B cell (primary cell): ENCODE measurements at places on chromosomes 6 and 20.

DNA sequence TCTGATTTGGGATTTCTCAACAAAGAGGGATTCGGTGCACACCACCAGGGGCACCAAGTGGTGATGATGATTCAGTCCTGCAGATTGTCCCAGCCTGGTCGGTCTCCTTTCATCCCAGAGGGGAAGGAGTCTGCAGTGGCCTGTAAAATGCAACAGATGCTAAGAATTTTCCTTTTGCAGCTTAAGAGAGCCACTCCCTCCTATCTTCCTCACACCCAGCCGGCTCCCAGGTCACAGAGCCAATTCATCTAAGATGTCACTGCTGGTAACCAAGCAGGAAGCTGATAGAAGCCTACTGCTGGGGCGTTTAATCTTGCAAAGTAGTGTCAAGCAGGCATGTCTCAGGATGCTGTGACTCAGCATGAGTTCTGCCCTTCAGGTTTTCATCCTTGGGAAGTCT is 203.8 kb upstream of the LRFN2 start:
- H3K27me3 ChIP-seq, result no peaks in the 10 kb centered on the region
- H3K4me3 ChIP-seq, result no peak overlapping the region
- H3K36me3 ChIP-seq, result no peaks in the 10 kb centered on the region
- H3K27ac ChIP-seq, result no peak overlapping the region
- DNase-seq, result no peak

DNA sequence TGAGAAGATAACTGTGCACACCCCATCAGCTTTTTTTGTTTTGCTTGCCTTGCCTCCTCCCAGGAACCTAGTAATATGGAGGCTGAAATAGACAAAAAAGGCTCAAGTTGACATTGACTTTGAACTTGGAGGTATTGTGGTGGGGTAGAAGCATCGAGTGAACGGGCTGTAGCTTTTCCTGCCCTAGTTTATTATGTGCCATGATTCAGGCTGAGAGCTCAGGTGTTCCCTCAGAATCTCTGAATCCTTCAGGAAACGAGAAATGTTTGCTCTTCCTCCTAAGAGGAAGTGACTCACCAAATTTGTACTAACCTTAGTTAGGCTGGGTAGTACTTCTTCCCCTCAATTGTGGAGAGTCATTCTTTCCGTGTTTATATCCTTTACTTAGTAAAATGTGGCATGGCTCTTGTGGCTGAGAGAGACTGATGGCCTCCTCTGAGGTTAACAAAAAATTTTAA is 98.8 kb downstream of the SASH1 start:
- H3K4me3 ChIP-seq, result no peak overlapping the region
- H3K36me3 ChIP-seq, result no peaks in the 10 kb centered on the region
- DNase-seq, result no peak
- no peaks in the 10 kb centered on the region for H3K27me3 ChIP-seq

DNA sequence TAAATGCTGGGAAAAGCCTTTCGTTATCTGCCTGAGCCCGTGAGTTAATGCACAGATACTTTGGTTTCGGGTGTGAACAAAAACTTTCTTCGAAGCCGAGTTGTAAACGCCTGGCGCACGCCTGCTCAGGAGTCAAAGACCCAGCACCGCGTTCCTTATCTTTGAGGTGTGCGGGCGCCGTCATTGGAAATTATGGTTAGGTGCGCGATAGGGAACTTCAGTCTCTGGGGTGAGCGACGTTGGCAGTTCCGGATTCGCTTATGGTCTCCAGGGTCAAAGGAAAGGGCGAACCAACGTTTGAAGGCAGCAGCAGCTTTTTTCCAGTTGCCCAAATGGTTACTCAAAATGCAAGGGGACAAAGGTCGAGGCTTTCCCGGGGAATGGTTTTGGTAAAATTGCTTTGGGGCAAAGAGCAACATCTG is 853 bp downstream of the SLC22A3 start:
- no peak overlapping the region for H3K4me3 ChIP-seq
- H3K4me1 ChIP-seq, result no peaks in the 10 kb centered on the region
- no peak for DNase-seq
- H3K27ac ChIP-seq, result no peak overlapping the region

DNA sequence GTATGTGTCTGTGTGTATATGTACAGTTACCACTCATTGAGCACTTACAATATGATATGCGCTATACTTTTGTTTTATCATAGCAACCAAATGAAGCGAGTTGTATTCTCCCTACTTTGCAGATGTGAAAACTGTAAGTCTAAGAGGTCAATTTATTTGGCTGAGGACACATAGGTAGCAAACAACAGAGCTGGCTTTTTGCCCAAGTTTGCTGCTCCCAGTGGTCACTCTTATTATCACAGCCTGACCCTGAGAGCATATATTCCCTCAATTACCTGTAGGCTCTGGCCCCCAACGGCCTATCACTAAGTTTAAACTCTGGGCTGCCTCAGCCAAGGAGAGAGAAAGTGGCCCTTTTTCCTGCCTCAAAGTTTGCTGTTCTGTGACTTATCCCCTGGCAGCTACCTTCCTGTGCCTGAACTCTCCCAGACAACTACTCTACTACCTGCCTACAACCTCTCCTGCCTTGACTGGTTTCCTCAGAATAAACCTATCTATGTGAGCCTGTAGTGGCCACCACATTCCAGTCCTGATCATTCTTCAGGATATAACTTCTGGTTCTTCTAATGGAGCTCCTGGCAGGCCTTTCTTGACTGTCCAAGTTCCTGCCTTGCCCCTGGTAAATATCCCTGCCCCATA is 221.8 kb downstream of the FRK start:
- no peak overlapping the region for H3K27ac ChIP-seq
- no peaks in the 10 kb centered on the region for H3K36me3 ChIP-seq
- H3K27me3 ChIP-seq, result no peaks in the 10 kb centered on the region
- no peak for DNase-seq
- no peak overlapping the region for H3K4me3 ChIP-seq
- H3K4me1 ChIP-seq, result no peaks in the 10 kb centered on the region

DNA sequence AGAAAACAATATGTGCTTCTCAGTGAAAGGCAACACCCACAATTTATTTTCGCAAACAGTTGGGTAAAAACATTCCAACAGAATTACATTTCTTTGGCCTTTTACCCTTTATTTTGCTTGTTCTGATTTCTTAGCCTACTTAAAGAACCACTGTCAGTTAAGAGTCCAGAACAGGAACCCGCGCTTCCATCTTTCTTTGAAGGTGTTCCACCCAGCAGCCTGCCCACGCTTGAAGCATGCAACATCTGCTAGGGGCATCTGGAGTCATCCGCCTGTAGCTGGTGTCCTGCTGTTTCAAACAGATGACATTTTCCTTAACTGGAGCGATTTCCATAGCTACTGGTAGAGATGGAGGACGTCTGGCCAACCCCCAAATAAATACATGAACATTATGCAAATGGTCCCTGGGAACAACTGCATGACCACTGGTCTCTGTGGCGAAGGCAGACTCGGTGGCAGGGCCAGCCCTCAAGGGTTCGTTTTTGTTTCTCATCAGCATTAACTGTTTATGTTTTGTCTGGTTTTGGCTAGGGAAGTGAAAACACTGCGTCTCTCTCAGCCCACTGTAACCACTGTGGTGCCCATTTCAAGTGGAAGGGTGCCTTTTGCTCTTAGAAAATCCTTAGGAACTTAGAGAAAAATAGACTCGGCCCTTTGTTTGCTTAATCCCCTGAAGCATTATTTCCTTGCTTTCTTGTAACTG is 51.6 kb downstream of the LAMA4 start:
- H3K4me3 ChIP-seq, result no peak overlapping the region
- peaks cover 9% of the 10 kb centered on the region for H3K4me1 ChIP-seq
- H3K27ac ChIP-seq, result no peak overlapping the region
- no peaks in the 10 kb centered on the region for H3K27me3 ChIP-seq

DNA sequence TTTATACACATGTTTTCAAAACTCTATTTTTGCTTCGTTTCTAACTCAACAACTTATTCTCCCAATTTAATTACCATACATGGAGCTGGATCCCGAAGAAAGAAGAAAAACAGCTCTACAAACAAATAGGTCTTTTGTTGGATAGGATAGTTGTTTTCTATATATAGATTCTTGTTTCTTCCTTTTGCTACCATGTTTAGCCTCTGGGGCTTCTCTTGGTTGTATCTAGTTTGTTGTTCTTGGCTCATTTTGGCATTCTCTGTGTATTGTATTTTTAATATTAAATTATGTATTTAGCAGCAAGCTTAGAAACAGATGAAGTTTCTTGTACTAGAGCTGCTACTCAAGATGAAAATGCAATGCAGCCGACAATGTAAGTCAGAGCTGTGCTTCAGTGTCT is 60.9 kb downstream of the PLCB4 start:
- H3K36me3 ChIP-seq, result no peaks in the 10 kb centered on the region
- H3K27me3 ChIP-seq, result no peaks in the 10 kb centered on the region
- no peak overlapping the region for H3K4me3 ChIP-seq
- H3K27ac ChIP-seq, result no peak overlapping the region
- H3K4me1 ChIP-seq, result no peaks in the 10 kb centered on the region
- DNase-seq, result no peak

- no peak overlapping the region for H3K27ac ChIP-seq
- H3K36me3 ChIP-seq, result no peaks in the 10 kb centered on the region
- DNase-seq, result no peak
- peaks cover 21% of the 10 kb centered on the region for H3K4me1 ChIP-seq
- H3K4me3 ChIP-seq, result no peak overlapping the region
- no peaks in the 10 kb centered on the region for H3K27me3 ChIP-seq
These were observed 90.1 kb downstream of the PSMG4 start for GRCh38 chr6:3348821-3349220.

DNA sequence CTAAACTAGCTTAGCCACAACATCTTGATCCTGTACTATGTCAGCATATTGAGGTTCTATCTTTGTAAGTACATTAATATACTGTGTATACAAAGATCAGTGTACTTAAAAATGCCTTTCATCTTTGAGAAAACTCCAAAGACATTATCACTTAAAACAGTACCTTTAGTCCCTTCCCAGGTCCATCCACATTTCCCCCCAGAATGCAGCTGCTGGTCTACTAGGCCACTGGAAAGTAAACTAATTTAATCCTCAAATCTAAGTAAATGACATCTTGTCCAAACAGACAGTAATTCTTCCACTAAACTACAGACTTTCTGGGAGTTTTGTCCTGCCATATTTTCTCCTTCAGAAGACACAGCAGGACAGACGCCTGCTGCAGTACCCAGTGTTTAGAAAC is 68.7 kb downstream of the SYCP2 start:
- H3K27me3 ChIP-seq, result no peaks in the 10 kb centered on the region
- H3K27ac ChIP-seq, result no peak overlapping the region
- DNase-seq, result no peak
- no peaks in the 10 kb centered on the region for H3K4me1 ChIP-seq

- no peak overlapping the region for H3K4me3 ChIP-seq
- no peaks in the 10 kb centered on the region for H3K27me3 ChIP-seq
- no peaks in the 10 kb centered on the region for H3K4me1 ChIP-seq
- DNase-seq, result no peak
- no peaks in the 10 kb centered on the region for H3K36me3 ChIP-seq
- no peak overlapping the region for H3K27ac ChIP-seq
These were observed 148.5 kb downstream of the ELOVL4 start for GRCh38 chr6:79798841-79799240.

- H3K36me3 ChIP-seq, result no peaks in the 10 kb centered on the region
- no peaks in the 10 kb centered on the region for H3K4me1 ChIP-seq
- no peak for DNase-seq
- no peak overlapping the region for H3K27ac ChIP-seq
- no peak overlapping the region for H3K4me3 ChIP-seq
These were observed 120.2 kb upstream of the RNF24 start for GRCh38 chr20:4135385-4136077.

GRCh38 chr20:3340443-3340842 is 67.0 kb downstream of the DNAAF9 start:
- peaks cover 1% of the 10 kb centered on the region for H3K36me3 ChIP-seq
- H3K27me3 ChIP-seq, result no peaks in the 10 kb centered on the region
- no peak overlapping the region for H3K27ac ChIP-seq
- H3K4me3 ChIP-seq, result no peak overlapping the region

GRCh38 chr6:31339210-31339609 is 17.8 kb downstream of the HLA-B start:
- H3K36me3 ChIP-seq, result no peaks in the 10 kb centered on the region
- peak; percentile 41 for DNase-seq
- no peak overlapping the region for H3K4me3 ChIP-seq
- peaks cover 4% of the 10 kb centered on the region for H3K4me1 ChIP-seq

GRCh38 chr20:5570452-5570851 is 179.7 kb upstream of the SHLD1 start:
- no peak overlapping the region for H3K4me3 ChIP-seq
- no peak overlapping the region for H3K27ac ChIP-seq
- no peaks in the 10 kb centered on the region for H3K36me3 ChIP-seq

DNA sequence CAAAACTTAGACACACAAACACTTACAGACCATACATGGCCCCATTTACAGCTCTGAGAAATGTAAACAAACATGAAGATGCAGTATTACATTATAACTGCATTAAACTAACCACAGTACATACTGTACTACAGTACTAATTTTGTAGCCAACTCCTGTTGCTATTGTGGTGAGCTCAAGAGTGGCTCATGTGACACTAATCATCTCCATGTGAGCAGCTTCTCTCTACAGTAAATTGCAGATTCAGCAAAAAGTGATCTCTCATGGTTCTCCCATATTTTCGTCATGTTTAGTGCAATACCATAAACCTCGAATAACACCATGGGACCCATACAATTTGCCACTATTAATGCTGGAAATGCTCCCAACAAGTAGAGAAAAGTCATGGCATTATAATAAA is 860.4 kb downstream of the EPHA7 start:
- H3K27me3 ChIP-seq, result no peaks in the 10 kb centered on the region
- H3K27ac ChIP-seq, result no peak overlapping the region
- DNase-seq, result no peak
- H3K4me1 ChIP-seq, result no peaks in the 10 kb centered on the region
- no peak overlapping the region for H3K4me3 ChIP-seq
- H3K36me3 ChIP-seq, result no peaks in the 10 kb centered on the region

GRCh38 chr6:47252633-47253032 is 57.1 kb downstream of the TNFRSF21 start:
- DNase-seq, result no peak
- H3K27me3 ChIP-seq, result no peaks in the 10 kb centered on the region
- no peaks in the 10 kb centered on the region for H3K36me3 ChIP-seq
- H3K4me3 ChIP-seq, result no peak overlapping the region
- no peak overlapping the region for H3K27ac ChIP-seq
- peaks cover 11% of the 10 kb centered on the region for H3K4me1 ChIP-seq

- H3K36me3 ChIP-seq, result no peaks in the 10 kb centered on the region
- H3K27ac ChIP-seq, result no peak overlapping the region
- no peak for DNase-seq
- H3K27me3 ChIP-seq, result no peaks in the 10 kb centered on the region
- H3K4me1 ChIP-seq, result no peaks in the 10 kb centered on the region
These were observed 111.2 kb downstream of the GMPR start for GRCh38 chr6:16349544-16349943.

GRCh38 chr20:23293689-23294088 is 56.9 kb upstream of the NXT1 start:
- no peak for DNase-seq
- no peaks in the 10 kb centered on the region for H3K36me3 ChIP-seq
- no peak overlapping the region for H3K4me3 ChIP-seq
